Glutamatergic neuron (in vitro differentiated cells): ENCODE measurements at places on chromosomes 4 and X. TPM values are rescaled to one million over a fixed set of nuclear protein-coding genes. Genes with fewer than 3 reads are reported as not detected.

RBM41 gene
- 18.9 TPM for total RNA-seq

GRCh38 chrX:133859336-133859735, 126.1 kb downstream of the GPC3 start:
- DNase-seq, result no peak

DNA sequence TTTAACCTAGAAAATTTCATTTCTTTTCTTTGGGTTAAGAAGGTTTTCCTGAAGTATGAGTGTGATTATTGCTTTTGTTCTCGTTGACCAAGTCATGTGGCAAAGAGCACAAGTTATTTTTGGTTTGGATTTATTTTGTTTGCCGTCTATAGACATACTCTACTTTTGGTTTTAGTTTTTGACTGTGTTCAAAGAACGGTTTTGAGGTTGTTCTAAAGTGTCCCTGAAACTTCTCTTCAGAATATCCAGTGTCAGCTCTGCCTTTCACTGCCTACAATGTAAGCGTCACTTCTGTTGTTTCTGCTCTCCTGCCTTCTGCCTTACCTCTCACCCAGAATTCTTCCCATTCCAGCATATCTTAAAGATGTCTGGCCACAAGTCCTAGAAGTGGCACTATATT, 812.2 kb downstream of the C4orf33 start:
- no peak for DNase-seq

- DNase-seq, result no peak
These were observed 16.4 kb upstream of the CXCL8 start for GRCh38 chr4:73723928-73724327.

TCEANC gene
- total RNA-seq, result 6.3 TPM

DNA sequence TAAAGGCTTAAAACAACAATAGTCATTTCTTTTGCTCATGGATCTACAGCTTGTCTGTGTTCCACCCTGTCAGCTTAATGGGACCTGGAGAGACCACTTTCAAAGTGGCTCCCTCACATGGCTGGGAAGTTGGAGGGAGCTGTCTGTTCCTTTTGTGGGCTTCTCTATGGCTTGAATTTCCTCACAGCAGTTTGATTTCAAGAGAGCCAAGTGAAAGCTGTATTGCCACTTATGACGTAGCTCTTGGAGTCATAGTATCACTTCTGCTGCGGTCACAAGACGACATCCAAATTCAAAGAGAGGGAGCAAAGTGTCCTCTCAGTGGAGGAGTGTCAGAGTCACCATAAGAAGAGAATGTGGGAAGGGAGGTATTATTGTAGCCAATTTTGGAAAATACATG, 22.7 kb upstream of the ACSL1 start:
- DNase-seq, result no peak

CDS1 gene
- 1.3 TPM for total RNA-seq

DNA sequence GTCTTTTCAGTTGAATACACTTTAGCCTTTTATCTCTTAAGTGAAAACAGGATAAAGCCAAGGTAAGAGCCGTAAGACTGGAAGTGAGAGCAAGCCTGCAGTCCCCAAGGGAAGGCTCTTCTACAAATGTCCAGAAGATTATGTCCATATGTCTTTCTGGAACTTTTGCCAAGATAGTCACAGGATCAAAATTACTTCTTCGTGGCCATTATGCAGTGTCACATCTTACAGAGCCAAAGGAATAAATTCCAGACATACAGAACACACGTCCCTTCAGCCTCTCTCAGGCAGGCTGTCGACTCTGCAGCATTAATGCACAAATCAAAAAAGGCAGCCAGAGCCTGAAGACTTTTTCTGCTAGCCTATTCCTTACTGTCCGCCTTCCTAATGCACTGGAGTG, 10.9 kb upstream of the GATB start:
- DNase-seq, result no peak

GRCh38 chr4:26178854-26179253, 142.0 kb upstream of the RBPJ start:
- no peak for DNase-seq

DNA sequence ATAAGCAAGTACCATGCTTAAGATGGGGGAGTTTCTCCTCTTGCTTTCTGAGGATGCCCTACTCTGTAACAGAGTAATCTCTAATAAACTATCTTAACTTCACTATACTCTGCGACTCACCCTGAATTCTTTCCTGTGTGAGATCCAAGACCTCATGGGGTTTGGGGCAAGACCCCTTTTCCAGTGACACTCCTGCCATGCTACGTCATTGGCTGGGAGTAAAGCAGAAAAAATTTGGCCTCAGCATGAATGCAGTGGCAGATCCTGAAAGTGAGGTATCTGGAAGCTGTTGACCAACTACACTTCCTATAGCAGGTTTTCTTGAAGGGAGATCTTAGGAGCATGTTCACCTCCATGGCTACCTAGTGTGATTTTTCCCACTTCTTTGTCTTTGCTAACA, 109.1 kb upstream of the MED14 start:
- no peak for DNase-seq

DNA sequence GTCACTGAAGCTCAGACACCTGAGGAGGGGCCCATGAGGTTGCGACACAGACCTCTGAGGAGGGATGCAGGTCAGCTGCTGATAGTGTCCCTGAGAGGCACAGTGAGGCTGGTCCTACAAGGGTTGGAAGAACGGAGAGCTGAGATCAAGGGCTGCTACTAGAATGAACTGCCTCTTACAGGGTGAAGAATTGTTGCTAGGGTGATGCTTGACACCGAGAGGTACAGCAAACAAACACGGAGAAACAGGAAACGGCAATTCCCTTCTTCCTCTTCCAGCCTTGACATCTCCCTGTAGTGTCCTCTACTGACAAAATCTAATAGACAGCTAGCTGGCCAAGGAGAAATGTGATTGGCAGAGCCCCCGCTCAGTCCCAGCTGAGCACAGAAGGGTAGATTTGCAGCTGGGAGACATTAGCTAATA, 11.8 kb upstream of the HPGDS start:
- no peak for DNase-seq

DNA sequence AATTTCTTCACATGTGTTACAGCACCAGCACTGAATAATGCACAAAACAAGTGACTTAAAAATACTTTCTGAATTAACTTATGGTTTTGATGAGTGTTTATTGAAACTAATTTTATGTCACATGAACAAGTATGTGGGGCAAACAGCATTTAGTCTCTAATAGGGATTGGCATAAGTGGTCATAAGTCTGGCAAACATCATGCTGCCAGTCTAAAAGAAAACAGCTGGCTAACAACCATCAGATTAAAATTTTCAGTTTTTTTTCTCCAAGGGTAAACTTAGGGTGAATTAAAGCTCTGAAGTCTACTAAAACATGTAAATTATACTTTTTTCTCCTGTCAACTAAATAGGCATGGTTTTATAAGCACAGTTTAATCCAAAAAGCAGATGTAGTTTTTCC, 1014.2 kb downstream of the FAT4 start:
- no peak for DNase-seq

CXCL5 gene
- not detected for total RNA-seq

GRCh38 chrX:130393451-130394074, 8.1 kb upstream of the GPR119 start:
- peak; percentile 58 for DNase-seq

BEX1 gene
- 140 TPM for total RNA-seq

- no peak for DNase-seq
These were observed 129.0 kb upstream of the TEX13A start for GRCh38 chrX:105349476-105349875.

DNA sequence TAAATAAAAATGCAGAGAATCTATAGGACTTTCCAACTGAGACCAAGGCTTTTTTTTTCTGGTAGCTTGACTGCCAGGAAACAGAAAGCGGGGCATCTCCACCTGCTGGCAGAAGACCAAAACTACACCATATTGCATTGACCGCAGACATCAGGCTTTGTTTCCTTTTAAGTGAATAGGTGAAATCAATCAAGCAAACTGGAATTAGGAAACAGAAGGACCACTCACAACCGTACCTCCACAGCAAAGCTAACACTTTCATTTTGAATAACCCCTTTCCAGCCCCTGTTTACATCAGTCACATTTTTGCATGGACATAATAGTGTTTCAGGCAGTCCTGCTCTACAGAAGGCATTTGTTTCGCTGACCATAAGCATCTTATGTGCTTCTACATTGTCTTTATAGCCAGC, 218.2 kb downstream of the IDS start:
- DNase-seq, result peak; percentile 39

HMX1 gene
- 1.7 TPM for total RNA-seq

PHOX2B gene
- total RNA-seq, result 101 TPM

- DNase-seq, result no peak
These were observed 212.4 kb upstream of the PACRGL start for GRCh38 chr4:20487852-20488251.

DNA sequence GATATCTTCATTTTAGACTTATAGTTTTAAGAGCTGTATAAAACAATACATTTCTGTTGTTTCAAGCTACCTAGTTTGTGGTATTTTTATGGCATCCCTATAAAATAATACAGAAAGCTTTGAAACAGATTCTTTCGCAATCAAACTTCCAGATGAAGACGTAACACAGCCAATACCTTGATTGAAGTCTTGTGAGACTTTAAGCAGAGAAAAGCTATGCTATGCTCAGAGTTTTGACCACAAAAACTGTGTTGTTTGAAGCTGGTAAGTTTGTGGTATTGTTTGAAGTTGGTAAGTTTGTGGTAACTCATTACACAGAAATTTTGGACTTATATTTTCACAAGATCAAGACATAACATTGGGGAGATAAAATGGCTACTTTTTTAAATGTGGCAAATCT, 201.8 kb upstream of the UGT8 start:
- DNase-seq, result no peak

GRCh38 chr4:76991161-76991660, 41.7 kb downstream of the SEPTIN11 start:
- no peak for DNase-seq

TDO2 gene
- total RNA-seq, result 0.32 TPM

DNA sequence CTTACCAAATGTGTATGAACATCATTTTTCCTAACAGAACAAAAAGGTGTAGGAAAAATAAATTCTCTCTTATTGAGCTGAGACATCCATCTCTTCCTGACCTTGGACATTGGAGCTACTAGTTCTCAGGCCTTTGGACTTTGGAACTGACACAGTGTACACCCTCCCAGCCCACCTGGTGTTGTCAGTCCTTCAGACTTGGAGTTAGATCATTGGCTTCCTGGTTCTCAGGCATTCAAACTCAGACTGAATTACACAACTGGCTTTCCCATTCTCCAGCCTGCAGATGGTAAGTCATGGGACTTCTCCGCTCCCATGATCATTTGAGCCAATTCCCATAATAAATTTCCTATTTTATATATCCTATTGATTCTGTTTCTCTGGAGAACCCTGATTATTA, 84.8 kb upstream of the EDNRA start:
- DNase-seq, result no peak

- DNase-seq, result no peak
These were observed 2.7 kb upstream of the NEUROG2 start for GRCh38 chr4:112518675-112519074.

- DNase-seq, result no peak
These were observed 357.6 kb upstream of the CPEB2 start for GRCh38 chr4:14644580-14645282.

DNA sequence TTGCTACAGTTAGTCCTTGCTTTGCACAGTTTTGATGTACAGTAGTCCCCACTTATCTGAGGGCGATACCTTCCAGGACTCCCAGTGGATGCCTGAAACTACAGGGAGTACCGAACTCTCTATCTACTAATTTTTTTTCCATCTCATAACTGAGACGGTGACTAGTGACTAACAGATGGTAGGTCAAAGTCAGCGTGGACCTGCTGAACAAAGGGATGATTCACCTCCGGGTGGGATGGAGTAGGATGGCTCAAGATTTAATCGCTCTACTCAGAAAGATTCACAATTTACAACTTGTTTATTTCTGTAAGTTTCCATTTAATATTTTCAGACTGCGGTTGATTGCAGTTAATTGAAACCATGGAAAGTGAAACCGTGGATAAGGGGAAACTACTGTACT, 655.8 kb downstream of the ZNF674 start:
- DNase-seq, result no peak

GRCh38 chrX:18119856-18120255, 100.8 kb downstream of the BEND2 start:
- DNase-seq, result no peak

GRCh38 chr4:109248322-109248900, 54.0 kb downstream of the COL25A1 start:
- no peak for DNase-seq

DNA sequence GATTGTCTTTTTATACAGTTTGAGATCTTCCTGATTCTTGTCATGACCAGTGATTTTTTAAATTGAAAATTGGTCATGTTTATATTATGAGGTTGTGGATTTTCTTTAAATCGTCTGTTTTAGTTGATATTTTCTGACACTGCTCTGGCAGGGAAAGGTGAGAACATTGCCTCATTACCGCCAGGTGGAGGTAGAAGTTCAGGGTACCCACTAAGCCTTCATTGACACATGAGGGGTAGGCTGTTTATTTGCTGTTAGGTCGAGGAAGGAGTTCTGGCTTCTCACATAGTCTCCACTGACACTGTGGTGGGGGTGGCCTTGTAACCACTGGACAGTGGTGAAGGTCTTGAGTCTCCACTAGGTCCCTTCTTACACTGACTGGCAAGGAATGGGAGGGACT, 117.6 kb upstream of the GPR101 start:
- no peak for DNase-seq

GRCh38 chr4:8574796-8575370, 5.3 kb upstream of the GPR78 start:
- no peak for DNase-seq

- no peak for DNase-seq
These were observed 173.1 kb upstream of the KLF3 start for GRCh38 chr4:38490753-38491446.

- no peak for DNase-seq
These were observed 82.4 kb downstream of the MAGED1 start for GRCh38 chrX:51975811-51976210.

DNA sequence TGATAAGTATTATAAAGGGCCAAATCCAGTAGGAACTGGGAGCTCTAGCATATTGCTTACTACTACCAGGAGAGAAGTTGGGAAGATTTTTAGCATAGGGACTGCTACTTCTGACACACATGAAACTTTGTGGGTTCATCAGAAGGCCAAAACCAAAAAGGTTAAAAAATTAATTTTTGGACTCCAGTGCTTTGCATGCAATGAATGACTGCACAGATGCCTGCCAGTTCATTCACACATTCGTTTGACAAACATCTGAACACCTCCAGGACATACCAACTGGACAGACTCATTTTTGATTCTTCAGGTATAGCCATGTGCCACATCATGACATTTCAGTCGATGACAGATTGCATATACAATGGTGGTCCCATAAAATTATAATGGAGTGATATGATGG, 79.8 kb downstream of the MID1IP1 start:
- DNase-seq, result no peak
